ENCODE measurements at places on chromosomes 11 and 22.

GRCh38 chr22:20204806-20205205, 54.0 kb upstream of the CCDC188 start:
- no peak for DNase-seq

DNA sequence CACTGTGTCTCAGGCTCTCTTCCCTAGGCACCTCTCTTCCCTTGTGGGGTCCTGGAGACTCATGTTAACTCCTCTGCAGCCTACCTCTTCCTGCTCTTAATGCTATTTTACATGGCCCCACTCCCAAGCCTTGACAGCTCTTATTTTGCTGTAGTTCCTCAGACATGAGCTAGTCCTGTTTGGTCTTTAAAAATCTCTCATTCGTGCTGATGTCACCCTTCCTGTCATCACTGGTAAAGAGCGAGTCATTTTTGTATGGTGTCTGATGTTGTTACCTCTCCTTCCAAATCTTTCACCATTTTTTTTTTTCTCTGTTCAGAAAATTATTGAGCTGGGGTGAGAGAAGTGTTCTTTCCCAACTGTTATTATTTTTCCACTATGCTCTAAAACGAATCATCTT, 84.8 kb upstream of the ZBED5 start:
- DNase-seq: no peak

- DNase-seq: no peak
These were observed 68.9 kb downstream of the MTMR3 start for GRCh38 chr22:29951791-29952413.

GRCh38 chr11:107856180-107856980, 2.2 kb downstream of the SLC35F2 start:
- no peak for DNase-seq

DNA sequence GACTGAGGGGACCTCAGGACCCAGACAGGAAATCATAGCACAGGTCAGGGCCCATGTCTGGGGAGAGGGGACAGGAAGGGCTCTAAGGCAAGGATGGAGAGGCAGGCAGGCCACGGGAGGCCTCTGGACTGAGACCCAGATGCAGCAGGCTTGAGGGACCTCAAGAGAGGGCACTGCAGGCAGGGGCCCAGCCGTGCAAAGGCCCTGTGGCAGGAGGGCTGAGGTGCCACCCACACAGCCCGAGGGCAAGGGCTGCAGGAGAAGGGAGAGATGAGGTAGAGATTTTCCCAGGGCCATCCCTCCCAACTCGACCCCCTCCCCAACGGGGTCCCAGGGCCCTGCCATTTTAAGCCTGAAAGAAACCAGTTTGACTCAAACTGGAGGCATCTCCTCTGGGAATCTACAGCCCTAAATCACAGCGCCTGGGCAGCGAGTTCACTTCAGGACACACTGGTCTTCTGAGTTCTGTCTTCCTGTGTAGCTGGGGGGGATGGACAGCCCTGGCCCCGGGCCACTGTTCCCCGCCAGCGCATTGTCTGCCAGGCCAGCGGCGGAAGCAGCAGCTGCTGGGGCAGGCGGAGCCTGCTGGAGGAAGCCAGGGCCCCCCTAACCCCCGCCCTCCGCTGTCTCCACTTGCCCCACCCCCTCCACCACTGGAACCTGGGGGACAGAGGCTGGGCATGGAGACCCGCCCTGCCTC, 20.3 kb upstream of the WNT7B start:
- no peak for DNase-seq

GRCh38 chr11:65107078-65107477, 4.6 kb upstream of the TM7SF2 start:
- DNase-seq: no peak

GRCh38 chr11:81915045-81915444, 818.6 kb downstream of the FAM181B start:
- DNase-seq: no peak

DNA sequence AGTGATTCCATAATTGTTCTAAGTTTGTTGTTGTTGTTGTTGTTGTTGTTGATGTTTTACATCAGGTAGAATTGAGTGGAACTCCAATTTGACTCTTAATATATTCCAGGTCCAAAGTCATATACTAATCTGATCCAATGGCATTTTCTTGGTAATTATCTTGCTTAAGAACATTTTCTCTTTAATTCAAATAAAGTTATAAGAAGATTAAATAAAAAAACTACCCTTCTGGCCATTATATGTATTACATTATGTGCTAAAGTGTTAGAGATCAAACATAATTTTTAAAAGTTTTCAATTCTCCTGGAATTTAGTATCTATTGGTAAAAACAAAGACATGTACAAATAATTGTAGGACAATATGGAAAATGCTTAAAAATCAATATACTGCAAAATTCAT, 775.4 kb downstream of the LUZP2 start:
- no peak for DNase-seq

- no peak for DNase-seq
These were observed 4.6 kb downstream of the LGALS12 start for GRCh38 chr11:63510360-63511047.

DNA sequence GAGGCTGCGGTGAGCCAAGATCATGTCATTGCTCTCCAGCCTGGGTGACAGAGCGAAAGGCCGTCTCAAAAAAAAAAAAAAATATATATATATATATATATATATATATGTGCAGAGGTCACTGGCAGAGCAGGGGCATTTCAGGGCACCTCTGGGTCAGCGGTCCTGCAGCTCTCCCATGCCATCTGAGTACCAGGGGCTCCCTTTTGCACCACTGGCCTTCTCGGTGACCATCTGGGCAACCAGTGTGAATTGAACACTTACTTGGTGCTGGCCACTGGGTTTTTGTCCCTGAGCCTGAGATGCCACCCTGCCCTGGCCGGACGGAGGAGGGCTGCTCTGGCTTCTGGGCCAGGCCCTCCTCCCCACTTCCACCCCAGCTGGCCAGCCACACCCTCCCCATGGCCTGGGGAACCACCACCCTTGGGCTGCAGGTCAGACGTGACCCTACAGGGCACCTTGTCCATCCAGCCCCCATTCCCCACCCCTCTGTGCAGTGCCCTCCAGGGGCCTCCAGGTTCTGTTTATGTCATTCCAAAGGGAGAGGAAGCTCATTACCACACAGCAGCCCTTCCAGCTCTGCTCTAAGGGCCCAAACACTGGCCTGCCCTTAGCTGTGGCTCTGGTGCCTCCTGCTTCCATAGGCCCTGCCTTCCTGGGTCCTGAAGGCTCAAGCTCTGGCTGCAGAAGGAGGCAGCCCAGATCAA, 10.3 kb downstream of the MAPK8IP1 start:
- DNase-seq: no peak

- DNase-seq: no peak
These were observed 9.8 kb downstream of the PRDM11 start for GRCh38 chr11:45156201-45156600.

DNA sequence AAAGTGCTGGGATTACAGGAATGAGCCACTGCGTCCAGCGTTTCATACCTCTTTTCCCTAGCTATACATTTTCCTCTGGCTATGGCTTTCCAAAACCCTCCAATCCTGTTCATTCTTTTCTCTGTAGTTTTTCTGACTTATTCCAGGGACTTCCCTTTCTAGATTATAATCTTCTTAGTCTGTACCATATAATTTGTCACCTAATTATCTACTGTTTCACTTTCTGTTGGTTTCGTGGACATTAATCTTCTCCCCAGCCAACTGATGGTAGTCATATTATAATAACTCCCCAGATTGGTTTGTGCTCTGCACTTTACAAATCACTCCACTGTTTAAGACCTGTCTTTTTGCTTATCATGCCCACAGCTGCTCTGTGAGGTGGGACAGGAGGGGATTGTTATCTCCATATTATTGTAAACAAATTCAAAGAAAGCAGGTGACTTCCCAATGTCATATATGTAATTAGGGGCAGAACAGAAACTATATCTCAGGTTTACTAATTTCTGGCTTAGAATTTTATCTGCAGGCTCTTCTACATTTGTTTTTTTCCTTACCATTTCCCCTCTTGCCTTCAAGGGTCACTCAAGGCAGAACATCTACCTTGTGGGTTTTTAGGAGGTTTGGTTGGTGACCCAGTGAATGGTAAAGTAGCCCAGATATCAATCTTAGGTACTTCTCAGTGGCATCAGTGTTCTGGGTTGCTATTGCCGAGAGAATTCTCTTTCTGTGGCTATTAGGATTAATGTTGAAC, 23.9 kb downstream of the STIM1 start:
- no peak for DNase-seq

DNA sequence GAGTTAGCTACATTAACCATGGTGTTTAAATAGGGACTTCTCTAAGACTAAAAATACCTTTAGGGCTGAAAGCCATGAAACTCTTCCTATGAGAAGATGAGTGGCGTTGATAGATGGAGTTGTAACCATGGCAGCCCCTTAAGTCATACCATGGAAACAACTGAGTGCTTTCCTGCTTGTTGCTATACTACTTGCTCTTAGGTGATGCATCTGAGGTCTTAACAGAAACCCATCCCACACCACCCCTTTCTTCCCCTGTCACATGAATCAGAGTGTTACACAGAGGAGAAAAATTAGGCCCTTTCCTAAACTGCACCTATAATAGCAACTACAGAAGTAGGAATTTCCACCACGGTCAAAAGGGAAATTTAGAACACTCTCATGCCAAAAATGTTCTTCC, 64.3 kb upstream of the ZC3H12C start:
- no peak for DNase-seq

DNA sequence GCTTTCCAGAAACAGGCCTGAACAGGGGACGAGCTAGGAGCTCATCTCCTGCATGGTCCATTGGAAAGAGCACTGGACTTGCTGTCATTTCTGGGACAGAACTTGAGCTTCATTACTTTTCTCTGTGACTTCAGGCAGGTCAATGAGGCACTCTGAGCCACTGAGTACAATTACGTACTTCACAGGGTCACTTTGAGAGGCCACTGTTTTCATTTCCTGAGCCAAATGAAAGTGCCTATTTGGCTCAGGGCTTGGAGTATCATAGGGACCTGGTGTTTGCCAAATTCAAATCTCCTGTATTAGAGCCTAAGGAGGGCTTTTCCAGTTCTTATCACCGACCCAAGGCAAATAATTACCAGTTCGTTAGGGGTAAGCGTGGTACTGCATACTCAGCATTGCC, 319.3 kb downstream of the CADM1 start:
- DNase-seq: no peak

- DNase-seq: peak; percentile 69
These were observed 1.2 kb downstream of the PHLDB1 start for GRCh38 chr11:118608360-118609227.

DNA sequence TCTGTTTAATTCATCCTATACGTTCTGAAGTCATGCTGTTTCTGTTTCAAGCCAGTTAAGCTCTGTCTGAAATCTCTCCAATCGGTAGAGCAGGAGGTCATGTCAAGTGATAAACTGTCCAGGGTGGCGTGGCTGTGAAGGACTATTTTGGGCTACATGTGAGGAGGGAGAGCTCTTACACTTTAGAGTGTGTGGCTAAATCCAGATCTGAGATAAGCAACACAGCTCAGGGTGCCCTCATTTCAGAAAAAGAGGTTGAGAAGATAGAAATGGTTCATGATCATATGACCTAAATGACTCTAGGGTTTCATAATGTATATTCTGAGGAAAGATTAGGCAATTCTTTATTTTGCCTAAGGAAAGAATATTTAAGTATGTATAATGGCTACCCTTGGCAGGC, 8.4 kb downstream of the BLID start:
- no peak for DNase-seq

GRCh38 chr11:32497951-32498350, 62.6 kb upstream of the WT1 start:
- DNase-seq: no peak

DNA sequence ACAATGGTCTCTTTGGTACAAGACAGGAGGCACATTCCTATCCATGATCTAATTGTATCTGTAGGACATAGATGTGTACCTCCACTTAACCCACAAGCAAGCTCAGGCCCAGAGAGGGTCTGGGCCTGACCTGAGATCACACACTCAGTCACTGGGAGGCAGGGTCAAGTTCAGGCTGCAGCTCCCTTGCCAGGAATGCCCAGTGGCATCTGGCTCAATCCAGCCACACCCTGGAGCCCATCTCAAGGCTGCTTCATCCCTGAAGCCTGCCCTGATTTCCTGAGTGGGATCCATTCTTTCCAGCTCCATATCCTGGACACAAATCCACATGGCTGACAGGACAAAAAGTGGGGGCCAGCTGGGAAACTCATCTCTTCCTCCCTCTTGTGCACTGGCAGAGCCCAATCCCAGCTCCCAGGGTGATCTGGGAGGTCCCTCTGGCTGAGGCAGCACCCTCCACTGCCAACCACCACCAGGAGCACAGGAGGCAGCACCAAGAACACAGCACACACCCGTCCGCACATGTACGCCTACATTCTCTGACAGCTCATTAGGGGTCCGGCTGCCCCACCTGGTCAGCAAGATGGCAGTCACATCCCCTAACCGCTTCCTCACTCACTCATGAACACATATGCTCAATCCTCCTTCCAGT, 39.2 kb upstream of the KLHL35 start:
- no peak for DNase-seq

GRCh38 chr11:13216019-13216710, 61.4 kb upstream of the BMAL1 start:
- peak; percentile 69 for DNase-seq

GRCh38 chr22:37172266-37173245, 15.5 kb downstream of the C1QTNF6 start:
- DNase-seq: no peak

- no peak for DNase-seq
These were observed 330.6 kb upstream of the MPPED2 start for GRCh38 chr11:30916764-30917163.

GRCh38 chr11:68128682-68129327, 7.6 kb upstream of the CHKA start:
- DNase-seq: no peak

DNA sequence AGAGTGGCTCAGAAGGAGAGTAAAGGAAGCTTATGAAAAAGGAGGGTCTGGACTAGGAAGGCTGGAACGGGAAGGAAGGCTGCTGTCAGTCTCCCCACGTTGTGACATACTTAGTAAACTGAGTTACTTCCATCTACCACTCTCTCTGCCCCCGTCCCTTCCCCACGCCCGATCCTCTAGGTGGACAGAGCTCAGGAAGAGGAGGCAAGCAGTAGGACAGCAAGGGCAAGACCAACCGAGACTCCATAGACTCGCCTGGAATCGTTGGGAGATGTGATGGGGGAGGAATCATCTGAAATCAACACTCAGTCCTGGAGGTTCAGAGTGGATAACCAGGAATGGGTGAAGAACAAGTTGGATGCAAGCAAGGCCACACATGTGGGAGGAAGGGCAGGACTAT, 240.7 kb downstream of the BUD13 start:
- no peak for DNase-seq

GRCh38 chr11:83823461-83824025, 537.4 kb upstream of the CCDC90B start:
- DNase-seq: no peak

DNA sequence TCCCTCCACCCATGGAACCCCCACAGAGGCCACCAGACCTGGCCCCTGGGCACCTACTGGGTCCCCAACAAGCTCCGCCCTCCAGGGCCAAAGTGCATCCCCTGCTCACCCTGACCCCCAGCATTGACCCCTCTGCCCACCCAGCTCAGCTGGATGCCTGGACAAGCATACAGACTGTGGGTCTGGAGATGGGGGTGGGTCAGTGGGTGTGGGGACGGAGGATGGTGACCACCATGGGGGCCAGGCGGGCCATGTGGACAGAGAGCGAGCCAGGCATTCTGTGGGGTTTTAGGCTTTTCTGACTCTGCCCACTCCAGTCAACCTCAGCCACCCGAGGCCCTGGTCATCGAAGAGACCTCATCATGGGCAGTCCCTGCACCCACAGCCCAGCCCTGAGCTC, 183.7 kb downstream of the BRD1 start:
- DNase-seq: no peak

Data from activated CD8-positive, alpha-beta memory T cell treated with anti-CD3 and anti-CD28 coated beads, Interleukin-2, amount 10 ng/mL, durations not matched to agents 7 days and 5 days (primary cell).